ENCODE measurements at places on chromosomes 2 and 18.

DNA sequence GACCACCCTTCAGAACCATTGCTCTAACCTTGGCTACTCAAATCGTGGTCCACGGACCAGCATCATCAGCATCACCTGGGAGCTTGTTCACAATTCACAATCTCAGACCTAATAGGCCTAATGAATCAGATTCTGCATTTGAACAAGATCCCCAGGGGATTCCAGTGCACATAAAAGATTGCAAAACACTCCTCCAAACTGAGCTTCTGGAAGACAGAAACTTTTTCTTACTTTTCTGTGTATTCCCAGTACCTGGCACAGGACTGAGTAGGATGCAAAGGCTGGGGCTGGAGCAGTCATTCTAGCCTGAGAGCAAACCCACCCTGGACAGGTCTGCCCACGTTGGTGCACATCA, 115.1 kb upstream of the COPS8 start:
- no peak for DNase-seq

GRCh38 chr2:161273038-161273760, 35.0 kb upstream of the PSMD14 start:
- no peak for DNase-seq

- DNase-seq = no peak
Observed at GRCh38 chr2:224178056-224178455, 139.0 kb upstream of the SERPINE2 start.

- DNase-seq = no peak
Observed at GRCh38 chr2:202084265-202084664, 11.2 kb downstream of the KIAA2012 start.
